ENCODE measurements at places on chromosomes 3 and 15. TPM values are rescaled to one million over a fixed set of nuclear protein-coding genes. Genes with fewer than 3 reads are reported as not detected.

The AGBL1 gene
- total RNA-seq, result not detected

The GOLGA8S gene
- total RNA-seq, result not detected

The ITIH3 gene
- 2.3 TPM for total RNA-seq

The RNF123 gene
- total RNA-seq, result 23.4 TPM

The P2RY14 gene
- 14.2 TPM for total RNA-seq

The RTP2 gene
- total RNA-seq, result not detected

The MOBP gene
- not detected for total RNA-seq

The LRRC31 gene
- total RNA-seq, result not detected

The ILDR1 gene
- total RNA-seq, result not detected
